ENCODE measurements at places on chromosomes 11 and 22.
A peak's percentile ranks its signal among the peaks of the same experiment; 100 is the strongest.

- no peak for DNase-seq
Measured at GRCh38 chr11:102313238-102313940, 3.9 kb upstream of the BIRC3 start.

- no peak for DNase-seq
Measured at GRCh38 chr22:44186737-44187136, 6.0 kb downstream of the PARVG start.

DNA sequence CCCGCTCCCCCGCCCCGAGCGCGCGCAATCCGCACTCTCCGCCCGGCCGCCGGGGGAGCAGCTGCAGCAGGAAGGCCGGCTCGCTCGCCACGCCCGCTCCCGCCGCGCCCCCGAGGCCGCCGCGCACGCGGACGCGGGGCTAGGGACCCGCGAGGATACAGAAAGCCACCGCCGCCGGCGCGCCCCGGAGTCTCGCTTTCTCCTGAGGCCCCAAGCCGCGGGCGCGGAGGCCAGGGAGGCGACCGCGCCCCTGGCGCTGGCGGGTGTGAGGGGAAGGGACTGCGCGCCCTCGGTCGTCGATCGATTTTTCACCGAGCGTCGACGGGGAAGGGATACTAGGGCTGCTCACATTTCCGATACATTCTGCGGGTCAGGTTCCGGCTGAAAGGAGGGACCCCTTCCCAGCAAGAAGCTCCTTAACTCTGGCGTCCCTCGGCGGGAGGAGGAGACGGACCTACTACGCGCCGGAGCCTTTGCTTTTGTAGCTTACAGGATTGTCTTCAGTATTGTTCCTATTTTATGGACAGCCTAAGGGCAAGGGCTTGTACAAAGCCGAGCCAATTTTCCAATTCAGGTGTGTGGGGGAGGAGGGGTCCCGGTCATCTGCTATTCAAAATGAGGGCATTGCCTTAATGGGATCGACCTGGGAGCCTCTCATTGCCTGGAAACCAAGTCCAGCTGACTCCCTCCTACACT lies 416 bp upstream of the GAB2 start:
- peak; percentile 73 for DNase-seq

DNA sequence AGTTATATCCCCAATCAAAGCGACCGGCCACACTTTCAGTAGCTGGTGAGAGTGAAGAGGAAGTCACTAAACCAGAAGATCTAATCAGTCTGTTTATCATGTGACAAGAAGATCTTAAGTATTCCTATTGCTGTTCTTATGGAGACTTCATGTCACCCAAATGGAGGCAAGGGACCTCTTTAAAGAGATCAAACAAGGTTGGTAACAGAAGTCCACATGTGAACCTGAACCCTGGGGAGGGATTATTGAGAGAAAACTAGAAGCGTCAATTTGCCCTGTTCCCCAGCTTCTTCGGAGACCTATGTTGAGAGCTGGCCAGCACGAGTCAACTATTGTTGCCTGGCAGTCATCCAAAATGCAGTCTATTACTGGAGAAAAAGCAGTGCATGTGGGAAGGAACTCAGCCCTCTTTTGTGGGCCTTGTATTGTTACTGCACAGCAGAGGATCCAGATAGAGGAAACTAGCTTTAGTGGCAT lies 76.9 kb upstream of the CTSC start:
- no peak for DNase-seq

GRCh38 chr11:129457321-129457720 lies 81.7 kb downstream of the BARX2 start:
- no peak for DNase-seq

- DNase-seq = no peak
Measured at GRCh38 chr11:444396-445144, 2.8 kb upstream of the ANO9 start.

DNA sequence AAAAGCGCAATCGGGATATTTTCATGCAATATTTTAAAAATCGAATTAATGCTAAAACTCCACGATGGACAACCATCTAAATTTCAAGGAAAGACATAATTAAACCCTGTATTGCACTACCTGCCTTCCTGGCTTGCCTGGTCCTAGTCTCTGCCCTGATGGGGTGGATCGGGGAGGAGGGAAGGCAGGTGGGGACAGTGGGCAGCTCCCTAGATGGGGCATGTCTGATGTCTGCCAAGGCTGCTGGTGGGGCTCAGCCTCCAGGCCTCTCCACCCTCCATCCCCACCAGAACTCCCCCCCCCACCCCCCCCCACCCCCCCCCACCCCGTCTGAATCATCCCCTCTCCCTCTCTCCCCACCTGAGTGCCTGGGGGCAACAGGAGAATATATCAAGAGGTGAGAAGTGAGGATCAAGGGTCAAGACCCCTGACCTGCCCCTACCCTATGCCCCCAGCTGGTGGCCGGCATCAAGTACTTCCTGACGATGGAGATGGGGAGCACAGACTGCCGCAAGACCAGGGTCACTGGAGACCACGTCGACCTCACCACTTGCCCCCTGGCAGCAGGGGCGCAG lies 650 bp downstream of the CST6 start:
- DNase-seq = no peak

DNA sequence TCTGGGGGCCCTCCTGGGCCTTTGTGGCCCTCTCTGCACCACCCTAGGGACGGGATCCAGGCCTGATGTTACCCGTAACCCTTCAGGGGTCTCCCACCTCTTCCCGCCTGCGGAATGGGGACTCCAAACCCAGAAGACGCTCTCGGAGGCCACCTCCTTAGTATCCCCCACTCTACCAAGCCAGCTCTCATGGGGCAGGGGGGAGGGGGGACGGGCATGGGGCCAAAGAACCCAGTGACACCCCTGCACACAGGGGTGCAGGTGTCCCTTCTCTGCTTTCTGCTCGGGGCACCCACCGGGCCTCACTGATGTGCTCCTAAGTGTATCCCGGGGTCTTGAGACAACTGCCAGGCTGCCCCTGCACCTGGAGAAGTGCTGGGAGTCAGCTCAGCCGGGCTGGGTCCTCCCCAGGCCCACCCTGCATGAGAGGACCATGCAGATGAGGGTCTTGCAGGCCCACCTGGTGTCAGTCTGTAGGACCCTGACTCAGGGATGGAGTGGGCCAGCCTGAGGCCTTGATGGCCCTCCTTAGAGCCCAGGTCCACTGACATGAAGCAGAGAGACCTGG lies 176.9 kb downstream of the IGLL1 start:
- no peak for DNase-seq

DNA sequence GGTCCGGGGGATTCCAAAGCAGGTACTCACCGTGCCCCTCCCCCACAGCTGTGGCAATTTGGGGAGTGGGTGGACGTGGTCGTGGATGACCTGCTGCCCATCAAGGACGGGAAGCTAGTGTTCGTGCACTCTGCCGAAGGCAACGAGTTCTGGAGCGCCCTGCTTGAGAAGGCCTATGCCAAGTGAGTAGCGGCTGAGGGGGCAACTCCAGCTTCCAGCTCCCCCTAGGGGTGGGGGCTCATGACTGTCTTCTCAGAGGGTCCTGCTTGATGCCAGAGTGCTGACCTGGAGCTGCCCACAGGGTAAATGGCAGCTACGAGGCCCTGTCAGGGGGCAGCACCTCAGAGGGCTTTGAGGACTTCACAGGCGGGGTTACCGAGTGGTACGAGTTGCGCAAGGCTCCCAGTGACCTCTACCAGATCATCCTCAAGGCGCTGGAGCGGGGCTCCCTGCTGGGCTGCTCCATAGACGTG lies 4.2 kb downstream of the CAPN1 start:
- DNase-seq = no peak

DNA sequence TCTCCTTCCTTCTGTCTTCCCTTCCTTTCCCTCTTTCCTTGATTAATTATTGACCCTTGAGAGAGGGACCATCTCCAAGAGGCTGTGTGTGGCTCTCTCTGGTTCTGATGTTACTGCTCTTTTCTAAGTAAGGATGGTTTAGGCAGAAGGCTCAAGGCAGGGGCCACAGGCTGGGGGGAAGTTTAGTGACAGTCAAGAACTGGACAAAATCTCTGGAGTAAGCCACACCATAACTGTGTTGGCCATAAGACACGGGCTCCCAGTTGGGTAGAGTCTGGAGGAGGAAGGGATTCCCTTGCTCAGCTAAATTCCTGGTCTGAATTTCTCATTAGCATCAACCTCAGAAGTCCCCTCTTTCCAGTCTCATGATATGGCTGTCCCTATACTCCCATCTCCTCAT lies 74.7 kb downstream of the BUD13 start:
- no peak for DNase-seq

- no peak for DNase-seq
Measured at GRCh38 chr11:125053167-125053566, 9.9 kb upstream of the SLC37A2 start.

DNA sequence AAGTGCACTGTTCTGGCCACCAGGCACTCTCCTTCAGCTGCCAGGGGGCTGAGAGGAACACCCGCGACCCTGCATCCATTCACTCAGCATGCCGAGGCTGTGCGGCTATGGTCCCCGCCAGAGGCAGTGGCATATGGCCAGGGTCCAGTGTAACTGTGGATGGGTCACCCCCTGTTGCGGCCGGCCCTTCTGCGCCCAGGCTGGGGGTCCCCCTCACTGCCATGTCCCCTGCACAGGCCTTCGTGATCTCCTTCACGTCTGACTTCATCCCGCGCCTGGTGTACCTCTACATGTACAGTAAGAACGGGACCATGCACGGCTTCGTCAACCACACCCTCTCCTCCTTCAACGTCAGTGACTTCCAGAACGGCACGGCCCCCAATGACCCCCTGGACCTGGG lies 20.8 kb upstream of the FADD start:
- DNase-seq = no peak

All from GM19239 (cell line).